ENCODE measurements at places on chromosomes 12 and 14.

DNA sequence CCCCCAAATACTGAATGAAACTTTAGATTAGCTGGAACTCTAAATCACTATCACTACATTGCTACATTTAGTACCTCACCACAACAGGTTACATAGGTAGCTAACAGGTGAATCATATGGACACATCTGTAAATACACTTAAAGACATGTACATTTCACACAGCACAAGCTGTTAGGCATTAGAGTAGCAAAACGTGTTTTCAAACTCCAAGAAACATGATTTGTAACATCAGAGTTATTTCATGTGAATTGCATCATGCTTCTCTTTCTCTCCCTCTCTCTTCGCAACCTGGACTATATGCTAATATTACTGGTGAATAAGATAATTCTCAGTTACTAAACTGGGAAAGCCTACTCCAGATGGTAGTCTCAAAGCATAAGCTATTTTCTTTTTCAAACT is 4.3 kb downstream of the SEL1L start:
- DNase-seq: no peak

DNA sequence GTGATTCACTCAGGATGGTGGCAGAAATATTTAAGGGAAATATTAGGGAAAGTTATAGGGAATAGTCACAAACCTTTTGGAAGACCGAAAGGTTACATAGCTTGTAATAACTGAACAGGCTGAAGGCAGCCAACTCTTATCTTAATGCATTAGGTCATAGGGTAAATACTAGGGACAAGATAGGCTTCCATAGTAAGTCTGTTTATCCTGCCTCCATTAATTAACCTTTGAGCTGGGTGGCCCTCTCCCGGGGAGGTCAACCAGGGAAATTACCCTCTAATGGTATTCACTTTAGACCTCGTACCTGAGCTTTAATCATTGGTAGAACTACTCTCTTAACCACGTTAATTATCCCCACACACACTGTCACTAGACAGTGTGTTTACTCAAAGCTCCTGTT is 981.8 kb downstream of the SLC16A7 start:
- DNase-seq: no peak

DNA sequence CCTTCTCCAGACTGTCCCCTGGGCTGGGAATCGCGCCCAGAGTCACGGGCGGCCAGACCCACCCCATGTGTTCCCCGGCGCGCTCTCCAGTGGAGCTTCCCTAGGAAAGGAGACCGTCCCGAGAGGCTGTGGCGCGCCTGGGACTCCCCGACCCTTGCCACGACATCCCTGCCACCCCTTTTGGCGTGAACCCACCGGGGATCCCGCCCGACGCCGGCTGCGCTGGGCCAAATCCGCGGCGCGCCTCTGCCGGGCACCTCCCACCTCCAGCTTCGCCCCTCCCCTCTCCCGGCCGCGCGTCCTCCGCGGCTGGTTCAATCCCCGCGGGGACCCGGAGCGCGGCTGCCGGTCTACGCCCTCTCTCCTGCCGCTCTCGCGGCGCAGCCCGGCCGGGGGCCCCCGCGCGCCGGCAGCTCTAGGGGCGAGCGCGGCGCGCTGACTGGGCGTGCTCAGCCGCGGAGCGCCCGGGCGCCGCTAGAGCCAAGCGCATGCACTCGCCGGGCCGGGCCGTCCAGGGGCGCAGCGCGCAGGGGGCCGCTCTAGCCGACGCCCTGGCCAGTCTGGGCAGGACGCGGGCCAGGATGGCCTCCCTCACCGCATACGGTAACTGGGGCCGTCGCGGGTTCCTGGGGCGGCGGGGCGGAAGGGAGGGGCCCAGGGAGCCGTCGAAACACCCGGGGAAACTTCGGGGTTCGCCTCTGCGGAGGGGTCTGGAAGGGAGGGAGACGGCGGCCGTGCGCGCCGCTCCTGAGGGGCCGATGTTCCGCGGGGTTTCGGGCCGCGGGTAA is 77.4 kb upstream of the ANO4 start:
- no peak for DNase-seq

- DNase-seq: no peak
These were observed 212.8 kb downstream of the NELL2 start for GRCh38 chr12:44663291-44663690.

DNA sequence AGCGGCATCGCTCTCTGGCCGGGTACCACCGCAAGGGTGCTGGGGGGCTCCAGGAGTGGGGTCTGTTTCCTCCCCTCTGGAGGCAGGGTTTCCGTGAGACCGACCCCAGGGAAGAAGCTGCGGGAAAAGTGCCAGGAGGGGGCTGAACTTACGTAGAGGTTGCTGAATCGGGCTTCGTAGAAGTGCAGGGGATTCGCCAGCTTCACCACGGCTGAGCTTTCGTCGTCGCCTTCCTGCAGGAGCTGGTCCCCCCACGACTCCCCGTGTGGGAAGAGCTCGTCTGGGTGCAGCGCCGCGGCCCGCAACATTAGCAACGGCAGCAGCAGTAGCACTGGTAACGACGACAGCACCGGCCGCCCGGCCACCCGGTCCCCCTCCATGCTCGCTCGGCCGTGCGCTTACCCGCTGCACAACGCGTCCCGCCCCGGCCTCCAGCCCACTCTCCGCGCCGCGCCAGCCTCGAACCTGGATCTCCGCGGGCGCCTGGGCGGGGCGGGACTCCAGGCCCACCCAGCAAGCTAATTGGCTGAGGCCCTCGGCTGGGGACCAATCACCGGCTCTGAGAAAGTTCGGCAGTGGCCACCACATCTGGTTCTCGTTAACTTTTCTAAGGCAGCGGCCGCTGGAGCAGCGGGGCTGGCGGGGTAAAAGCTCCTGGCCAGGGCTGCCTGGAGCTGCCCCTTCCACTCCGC is at the start of gene NID2:
Gene NID2 (minus strand): TSS at position 445 of the 692 bp plus-strand sequence. CDS start 65 bp downstream, at position 380.
- DNase-seq: peak; percentile 62

- no peak for DNase-seq
These were observed 28.0 kb downstream of the ERH start for GRCh38 chr14:69370061-69370460.

All from CD4-positive, alpha-beta T cell treated with Interleukin-21 for 1 hour (primary cell).